ENCODE measurements at places on chromosomes 6 and 20.

- DNase-seq: no peak
These were observed 92.8 kb upstream of the SASH1 start for GRCh38 chr6:148249679-148250375.

- no peak for DNase-seq
These were observed 66.7 kb downstream of the VEGFA start for GRCh38 chr6:43836507-43837240.

- no peak for DNase-seq
These were observed 223.4 kb downstream of the PREX1 start for GRCh38 chr20:48604426-48604825.

DNA sequence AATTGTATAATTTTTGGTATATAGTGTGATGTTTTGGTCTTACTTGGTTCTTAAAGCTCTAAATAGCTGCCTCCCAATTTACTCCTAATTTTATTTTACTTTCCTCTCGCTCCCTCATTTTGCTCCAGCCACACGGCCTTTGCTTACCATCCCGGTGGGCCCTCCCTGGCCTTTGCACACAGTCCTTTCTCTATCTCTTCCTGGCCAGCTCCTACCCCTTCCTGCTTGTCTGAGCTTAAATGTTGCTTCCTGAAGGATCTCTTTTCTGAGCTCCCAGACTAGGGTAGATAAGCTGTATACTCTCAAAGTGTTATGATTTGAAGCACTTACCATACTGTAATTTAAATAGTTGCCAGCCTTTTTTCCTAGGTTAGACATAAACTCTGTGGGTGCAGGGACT is 121.7 kb downstream of the UTRN start:
- DNase-seq: no peak

GRCh38 chr6:14559746-14560536 is 442.4 kb downstream of the CD83 start:
- DNase-seq: peak; percentile 31

- no peak for DNase-seq
These were observed 119.0 kb downstream of the AGPAT4 start for GRCh38 chr6:161154796-161155335.

GRCh38 chr6:62441182-62441581 is 155.2 kb upstream of the KHDRBS2 start:
- DNase-seq: no peak

DNA sequence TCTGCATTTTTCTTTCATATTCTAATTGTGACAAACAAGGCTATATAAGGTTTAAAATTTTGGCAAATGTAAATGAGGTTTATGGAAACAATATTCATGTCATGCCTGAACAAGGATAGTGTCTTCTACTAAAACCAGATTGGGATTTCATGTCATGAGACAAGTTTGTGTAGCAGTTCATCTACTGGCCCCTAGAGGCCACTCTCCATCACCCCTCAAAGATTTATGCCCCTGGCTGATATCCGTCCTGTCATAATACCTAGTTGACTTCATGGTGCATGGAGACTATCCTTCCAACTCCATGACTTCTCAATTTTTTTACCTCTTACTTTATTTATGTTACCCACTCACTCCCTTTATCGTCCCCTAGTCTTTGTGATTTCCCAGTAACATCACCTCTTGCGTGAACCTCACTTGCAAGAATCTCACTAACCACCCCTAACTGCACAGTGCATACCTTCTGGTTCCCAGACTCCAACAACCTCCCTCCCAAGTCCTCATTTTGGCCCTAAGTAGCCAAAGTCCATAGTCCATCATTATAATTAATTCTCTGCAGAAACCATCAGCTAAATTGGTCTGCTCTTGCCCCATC is 179.8 kb downstream of the TASP1 start:
- DNase-seq: peak; percentile 20

- no peak for DNase-seq
These were observed 18.9 kb downstream of the AHI1 start for GRCh38 chr6:135478626-135479025.

- DNase-seq: no peak
These were observed 144.8 kb upstream of the SUPT3H start for GRCh38 chr6:45522486-45522885.

DNA sequence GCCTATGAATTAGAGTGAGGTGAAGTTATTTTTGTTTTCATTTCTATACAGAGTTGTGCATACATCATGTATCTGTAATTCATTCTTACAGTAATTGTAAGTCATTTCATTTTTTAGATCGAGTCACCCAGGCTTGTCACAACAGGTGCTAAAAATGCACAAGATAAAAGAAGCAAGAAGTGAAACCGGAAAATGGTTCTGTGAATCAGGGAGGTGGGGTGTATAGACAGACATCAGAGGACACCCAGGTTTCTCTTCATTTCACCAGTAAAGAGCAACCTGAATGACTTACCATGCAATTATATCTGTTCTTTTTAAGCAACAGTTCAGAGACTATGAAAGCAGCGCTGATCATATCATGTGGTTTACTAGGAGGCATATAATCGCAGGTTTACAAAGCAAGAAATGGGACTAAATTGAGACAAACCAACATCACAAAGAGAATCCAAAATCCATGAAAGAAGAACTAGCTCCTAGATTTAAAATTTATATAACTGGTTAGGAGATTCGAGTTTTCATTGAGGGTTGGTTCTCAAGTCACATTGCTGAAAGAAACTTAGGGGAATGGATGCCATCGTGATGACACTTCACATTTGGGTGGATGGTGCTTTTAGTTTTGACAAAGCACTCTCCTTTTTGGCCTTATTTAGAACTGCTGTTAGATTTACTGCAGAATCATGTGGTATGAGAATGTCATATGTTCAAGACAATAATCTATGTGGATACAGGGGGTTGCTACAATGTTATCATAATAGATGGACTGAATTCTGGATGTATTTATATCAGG is 27.9 kb upstream of the TBC1D7 start:
- DNase-seq: no peak

DNA sequence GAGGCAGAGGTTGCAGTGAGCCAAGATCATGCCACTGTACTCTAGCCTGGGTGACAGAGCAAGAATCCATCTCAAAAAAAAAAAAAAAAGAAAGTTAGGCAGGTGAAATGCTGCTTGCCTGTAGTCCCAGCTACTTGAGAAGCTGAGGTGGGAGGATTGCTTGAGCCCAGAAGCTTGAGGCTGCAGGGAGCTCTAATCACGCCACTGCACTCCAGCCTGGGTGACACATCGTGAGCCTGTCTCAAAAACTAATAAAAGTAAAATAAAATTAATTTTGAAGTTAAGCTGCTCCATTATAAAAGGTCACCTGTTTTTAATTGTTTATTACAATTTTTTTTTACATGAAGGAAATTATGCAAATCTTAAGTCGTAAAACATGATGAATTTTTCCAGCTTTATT is 23.2 kb upstream of the SAMHD1 start:
- DNase-seq: no peak

- no peak for DNase-seq
These were observed 589 bp upstream of the PDCD2 start for GRCh38 chr6:170584954-170585498.

DNA sequence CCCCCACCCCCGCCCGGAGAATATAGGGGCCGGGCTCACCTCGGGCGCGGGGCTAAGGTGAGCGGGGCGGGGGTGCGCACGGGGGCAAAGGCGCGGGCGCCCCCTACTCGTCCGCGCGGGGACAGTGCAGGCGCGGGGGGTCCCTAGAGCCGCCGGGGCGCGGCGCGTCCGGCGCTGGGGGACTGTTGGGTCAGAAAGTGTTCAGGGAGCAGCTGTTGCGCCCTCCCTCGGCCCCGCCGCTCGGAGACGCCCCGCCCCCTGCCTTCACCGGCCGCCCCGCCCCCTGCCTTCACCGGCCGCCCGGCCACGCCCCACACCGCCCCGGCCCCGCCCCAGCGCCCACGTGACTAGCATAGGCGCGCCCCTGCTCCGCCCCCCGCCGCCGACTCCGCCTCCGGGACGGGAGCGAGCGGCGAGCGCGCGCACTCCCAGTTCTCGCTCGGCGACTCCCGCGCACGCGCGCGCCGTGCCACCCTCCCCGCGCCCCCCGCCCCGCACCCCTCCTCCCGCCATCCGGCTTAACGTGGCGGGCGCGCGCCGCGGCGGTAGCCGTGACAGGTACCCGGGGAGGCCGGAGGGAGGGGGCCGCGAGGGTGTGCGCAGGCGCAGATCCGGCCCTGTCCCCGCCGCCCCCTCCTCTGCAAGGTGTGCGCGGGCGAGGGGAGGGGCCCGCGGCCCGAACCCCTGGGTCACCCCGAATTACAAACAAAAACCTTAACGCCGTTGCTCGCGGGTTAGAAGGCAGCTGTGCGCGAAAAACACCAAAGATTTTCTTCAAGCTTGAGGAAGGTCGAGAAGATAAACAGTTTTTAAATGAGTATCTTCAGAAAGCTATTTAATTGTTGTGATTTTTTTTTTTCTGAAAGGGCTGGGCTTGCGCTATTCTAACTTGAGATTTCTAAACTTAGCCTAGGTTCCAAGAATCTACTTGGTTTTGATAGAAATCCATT is 704 bp upstream of the ZNF217 start:
- peak; percentile 75 for DNase-seq

- peak; percentile 6 for DNase-seq
These were observed 248.5 kb downstream of the TSHZ2 start for GRCh38 chr20:53220482-53221307.

DNA sequence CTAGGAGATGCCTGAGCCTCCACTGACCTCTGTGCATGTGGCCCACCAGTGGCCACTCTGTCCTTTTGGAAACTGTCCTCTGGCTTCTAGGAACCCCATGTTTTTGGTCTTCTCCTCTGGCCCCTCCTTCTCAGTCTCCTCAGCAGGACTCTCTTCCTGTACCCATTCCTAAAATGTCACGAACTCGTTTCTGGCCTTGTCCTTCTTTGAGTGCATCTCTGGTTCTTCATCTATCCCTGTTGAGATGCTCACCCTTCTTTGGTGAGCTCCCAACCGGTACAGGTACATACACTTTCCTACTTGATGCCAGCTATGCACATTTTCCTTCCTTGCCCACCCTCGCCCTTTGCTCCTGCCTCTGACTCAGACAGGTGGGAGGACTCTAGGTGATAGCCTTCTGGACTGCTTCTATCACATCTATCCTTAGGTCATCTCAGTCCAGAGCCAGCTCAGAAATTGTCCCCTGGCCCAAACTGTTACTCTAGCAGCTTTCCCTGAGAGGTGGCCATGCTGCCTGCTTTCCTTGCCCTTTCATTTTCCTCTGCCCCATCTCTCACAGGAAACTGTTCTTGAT is 14.8 kb upstream of the NNAT start:
- DNase-seq: no peak

DNA sequence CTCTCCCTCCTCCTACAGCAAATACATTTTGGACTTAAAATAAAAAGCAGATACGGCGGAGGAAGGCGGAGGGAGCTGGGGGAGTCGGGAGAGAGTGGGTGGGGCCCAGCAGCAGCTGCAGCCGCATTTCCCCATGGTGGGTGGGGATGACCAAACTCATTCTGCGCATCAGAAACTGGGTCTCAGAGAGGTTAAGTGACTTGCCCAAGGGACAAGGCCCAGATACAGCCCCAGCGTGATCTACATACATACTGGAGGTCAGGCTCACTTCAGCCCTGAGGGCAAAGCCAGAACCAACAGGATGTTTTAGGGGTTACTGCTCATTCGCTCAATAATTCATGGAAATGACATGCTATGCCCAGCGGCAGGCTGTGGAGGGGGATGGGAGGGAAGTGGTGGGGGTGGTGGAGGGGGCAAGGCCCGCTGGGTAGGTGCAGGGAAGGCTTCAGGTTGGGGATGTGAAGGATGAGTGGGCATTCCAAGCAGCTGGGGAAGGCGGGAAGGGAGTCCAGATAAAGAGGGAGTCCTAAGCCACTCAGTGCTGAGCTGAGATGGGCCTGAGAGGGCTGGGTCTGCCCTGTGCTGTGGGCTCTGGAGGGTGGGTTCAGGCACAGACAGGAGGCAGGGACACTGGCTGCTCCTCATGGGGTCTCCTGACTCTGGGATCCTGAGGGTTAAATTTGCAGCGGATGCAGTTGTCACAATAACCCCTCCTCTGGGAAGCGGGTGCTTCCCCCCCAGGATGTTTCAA is 31.0 kb downstream of the DLGAP4 start:
- DNase-seq: no peak

- DNase-seq: no peak
These were observed 30.7 kb downstream of the ZNF831 start for GRCh38 chr20:59194023-59194935.

DNA sequence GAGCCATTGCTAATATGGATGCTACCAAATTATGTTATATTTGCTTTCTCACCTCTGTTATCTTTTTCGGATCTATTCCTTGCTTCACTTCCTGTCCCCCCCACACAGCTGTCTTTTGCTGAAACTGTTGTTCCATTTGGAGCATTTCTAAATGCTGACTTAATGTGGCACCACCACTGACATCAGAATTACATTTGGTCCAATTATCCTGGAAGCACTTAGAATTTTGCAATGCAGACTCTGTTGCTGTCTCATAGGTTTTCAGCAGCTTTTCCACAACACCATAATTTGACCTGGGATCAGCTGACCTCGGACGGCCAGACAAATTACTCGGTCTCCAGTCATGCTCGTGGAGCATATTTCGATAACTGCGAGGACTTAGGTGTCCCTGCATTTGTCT is 12.8 kb downstream of the KIAA0408 start:
- no peak for DNase-seq

DNA sequence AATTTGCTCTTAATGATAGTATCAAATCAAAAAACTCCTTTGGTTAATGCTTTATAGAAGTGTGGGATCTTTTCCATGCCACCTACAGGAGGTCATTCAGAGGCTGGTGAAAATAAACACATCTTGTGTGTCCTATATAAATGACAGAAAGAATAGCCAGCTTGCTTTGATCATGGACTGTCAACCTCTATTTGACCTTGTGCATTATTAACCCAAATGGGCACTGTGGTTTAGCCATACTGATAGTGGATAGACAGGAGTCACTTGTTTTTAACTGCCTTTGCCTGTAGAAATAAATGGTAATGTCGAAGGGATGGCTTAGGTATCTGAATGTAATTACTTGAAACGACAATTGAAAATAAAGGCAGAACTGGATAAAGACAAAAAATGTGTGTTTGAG is 123.8 kb downstream of the CDKAL1 start:
- DNase-seq: no peak

DNA sequence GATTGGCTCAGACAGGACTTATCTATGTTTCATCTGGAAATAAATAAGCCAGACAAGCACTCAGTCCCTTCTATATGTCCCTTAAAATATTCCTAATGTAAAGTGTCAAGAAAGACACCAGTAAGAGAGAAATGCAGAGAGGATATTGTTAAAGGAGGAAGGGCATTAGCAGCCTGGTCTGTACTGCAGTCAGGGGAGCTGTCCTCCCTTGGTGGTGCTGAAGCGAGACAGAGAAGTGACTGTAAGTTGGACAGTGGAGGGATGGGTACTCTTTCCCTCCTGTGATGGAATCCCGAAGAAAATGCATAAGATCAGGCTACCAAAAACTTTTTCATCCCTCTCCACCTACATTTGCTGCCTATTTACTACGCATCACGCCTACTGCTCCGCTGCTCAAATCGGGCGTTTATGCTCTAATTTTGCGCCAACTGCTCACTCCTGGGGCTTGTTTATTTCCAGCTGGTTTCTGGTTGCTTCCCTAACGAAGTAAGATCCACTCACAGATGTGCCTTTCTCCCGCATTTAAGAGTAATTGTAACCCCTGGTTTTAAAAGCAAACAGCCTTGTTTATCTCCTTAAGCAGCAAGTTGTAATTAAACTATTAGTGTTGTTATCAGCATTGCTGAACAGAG is 35.2 kb downstream of the PHACTR1 start:
- peak; percentile 18 for DNase-seq

All from stromal cell of bone marrow (primary cell).